Left ventricle myocardium inferior (tissue), 1 donor: ENCODE measurements at places on chromosomes 6 and 20. TPM values are rescaled to one million over a fixed set of nuclear protein-coding genes. Genes with fewer than 3 reads are reported as not detected.

The MAP7 gene
- total RNA-seq, result 3.1 TPM

The CST5 gene
- total RNA-seq, result not detected

GRCh38 chr6:21610341-21610740 is 16.8 kb downstream of the SOX4 start:
- peaks cover 6% of the 10 kb centered on the region for H3K4me1 ChIP-seq
- no peaks in the 10 kb centered on the region for H3K27me3 ChIP-seq
- H3K27ac ChIP-seq, result no peak overlapping the region
- no peaks in the 10 kb centered on the region for H3K36me3 ChIP-seq

- no peak overlapping the region for H3K4me3 ChIP-seq
- H3K36me3 ChIP-seq, result no peaks in the 10 kb centered on the region
- DNase-seq, result no peak
- H3K4me1 ChIP-seq, result peaks cover 8% of the 10 kb centered on the region
- H3K27me3 ChIP-seq, result no peaks in the 10 kb centered on the region
These were observed 27.6 kb upstream of the CDKN1A start for GRCh38 chr6:36650848-36651478.

GRCh38 chr6:158501360-158502262 is 58.3 kb upstream of the TMEM181 start:
- no peaks in the 10 kb centered on the region for H3K27me3 ChIP-seq
- no peak for DNase-seq
- H3K4me3 ChIP-seq, result no peak overlapping the region
- H3K36me3 ChIP-seq, result peaks cover 49% of the 10 kb centered on the region
- no peak overlapping the region for H3K27ac ChIP-seq

GRCh38 chr6:76448109-76448508 is 375.6 kb upstream of the IMPG1 start:
- no peak overlapping the region for H3K4me3 ChIP-seq
- no peaks in the 10 kb centered on the region for H3K27me3 ChIP-seq
- no peak for DNase-seq

DNA sequence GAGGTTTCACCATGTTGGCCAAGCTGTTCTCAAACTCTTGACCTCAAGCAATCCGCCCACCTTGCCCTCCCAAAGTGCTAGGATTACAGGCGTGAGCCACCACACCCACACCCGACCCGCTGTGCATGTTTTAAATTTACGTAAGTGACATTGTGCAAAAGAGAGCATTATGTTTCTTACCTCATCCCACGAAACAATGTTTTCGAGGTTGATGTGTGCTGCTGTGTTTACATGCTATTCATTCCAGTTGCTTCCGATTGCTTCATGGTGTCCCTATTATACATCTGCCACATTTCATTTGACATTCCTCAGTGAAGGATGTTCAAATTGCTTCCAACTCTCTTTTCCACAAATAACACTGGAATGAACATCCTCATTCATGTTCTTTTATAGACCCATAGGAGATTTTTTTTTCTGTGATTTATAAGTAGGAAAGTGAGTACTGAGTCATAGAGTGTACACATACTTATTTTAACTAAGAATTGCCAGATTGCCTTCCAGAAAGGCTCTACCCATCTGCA is 403.9 kb upstream of the JARID2 start:
- DNase-seq, result no peak
- H3K27ac ChIP-seq, result no peak overlapping the region
- H3K27me3 ChIP-seq, result no peaks in the 10 kb centered on the region
- H3K36me3 ChIP-seq, result no peaks in the 10 kb centered on the region
- H3K4me1 ChIP-seq, result peaks cover 10% of the 10 kb centered on the region
- H3K4me3 ChIP-seq, result no peak overlapping the region

GRCh38 chr6:83258517-83258916 is 65.4 kb downstream of the RWDD2A start:
- no peaks in the 10 kb centered on the region for H3K27me3 ChIP-seq
- H3K4me3 ChIP-seq, result no peak overlapping the region
- H3K36me3 ChIP-seq, result no peaks in the 10 kb centered on the region
- H3K4me1 ChIP-seq, result no peaks in the 10 kb centered on the region
- H3K27ac ChIP-seq, result no peak overlapping the region

- H3K27ac ChIP-seq, result no peak overlapping the region
- H3K36me3 ChIP-seq, result no peaks in the 10 kb centered on the region
- H3K4me3 ChIP-seq, result no peak overlapping the region
- H3K4me1 ChIP-seq, result peaks cover 20% of the 10 kb centered on the region
- H3K27me3 ChIP-seq, result no peaks in the 10 kb centered on the region
These were observed 258.0 kb downstream of the ATXN1 start for GRCh38 chr6:16503241-16503775.

The CD164 gene
- 93.3 TPM for total RNA-seq
